ENCODE measurements at places on chromosomes 5 and 9. TPM values are rescaled to one million over a fixed set of nuclear protein-coding genes. Genes with fewer than 3 reads are reported as not detected.

The PLAC8L1 gene
- total RNA-seq: 0.67 TPM

DNA sequence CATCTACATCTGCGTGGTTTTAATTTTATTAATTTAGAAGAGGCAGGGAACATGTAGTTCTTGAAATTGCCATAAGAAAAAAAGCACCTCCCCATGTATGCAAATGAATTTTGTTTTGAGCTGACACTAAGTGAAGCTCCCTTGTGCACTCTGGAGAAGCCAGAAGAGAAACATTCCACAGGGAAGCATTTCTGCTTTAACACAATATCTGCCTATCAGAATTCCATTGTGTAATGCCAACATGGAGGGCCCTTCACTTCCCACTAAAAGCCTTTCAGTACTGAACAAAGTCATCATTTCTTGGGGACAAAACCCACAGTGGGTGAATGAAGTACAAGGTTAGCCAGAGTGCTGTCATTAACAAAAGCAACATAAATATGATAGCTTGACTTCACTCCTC, 59.7 kb downstream of the PRELID2 start:
- no peak overlapping the region for H3K27ac ChIP-seq
- DNase-seq: no peak
- no peak overlapping the region for H3K4me3 ChIP-seq
- H3K27me3 ChIP-seq: no peaks in the 10 kb centered on the region

The HAVCR2 gene
- total RNA-seq: 5.0 TPM

The MIGA2 gene
- 48.5 TPM for total RNA-seq

The FBP1 gene
- 0.42 TPM for total RNA-seq

All from CD4-positive, CD25-positive, alpha-beta regulatory T cell (primary cell).